Cerebellar nuclear complex (tissue), 1 donor: ENCODE measurements at places on chromosomes 7 and 10.
A peak's percentile ranks its signal among the peaks of the same experiment; 100 is the strongest.

- DNase-seq = no peak
Observed at GRCh38 chr7:38880454-38880853, 28.5 kb downstream of the VPS41 start.

DNA sequence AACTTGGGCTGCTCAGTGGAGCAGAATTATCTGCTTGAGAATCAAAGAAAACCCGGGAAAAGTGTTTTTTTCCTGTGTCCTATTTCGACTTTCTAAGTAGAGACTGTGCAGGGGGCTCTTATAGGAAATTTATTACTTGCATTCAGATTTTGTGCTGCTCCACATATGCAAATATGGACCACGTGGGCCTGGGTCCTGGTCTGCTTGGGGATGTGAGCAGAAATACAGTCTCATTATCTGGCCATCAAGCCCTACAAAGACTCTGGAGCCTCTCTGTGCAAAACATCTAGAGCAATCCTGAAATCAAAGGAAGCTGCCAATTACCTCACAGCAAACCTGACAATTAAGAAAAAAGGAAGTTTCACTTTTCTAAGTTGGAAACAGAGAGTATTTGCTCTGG, 216.9 kb downstream of the LRMDA start:
- DNase-seq = no peak

DNA sequence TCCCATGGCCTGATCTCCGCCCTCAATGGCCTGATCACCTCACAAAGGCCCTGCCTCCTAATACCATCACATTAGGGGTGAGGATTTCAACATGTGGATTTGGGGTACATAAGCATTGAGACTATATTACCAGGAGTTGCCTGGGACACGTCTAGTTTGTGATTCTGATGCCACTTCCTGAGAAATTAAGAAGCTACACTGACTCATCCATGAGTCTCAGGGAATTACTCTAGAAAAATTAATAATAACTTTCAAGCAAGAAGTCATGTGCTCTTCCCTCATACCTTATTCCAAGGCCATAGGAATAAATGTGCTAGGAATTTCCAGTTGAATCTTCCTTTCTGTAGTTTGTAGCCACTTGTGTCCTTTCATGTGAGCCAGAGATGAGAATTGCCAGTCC, 519.3 kb upstream of the MKI67 start:
- no peak for DNase-seq

GRCh38 chr7:30750683-30751650, 968 bp upstream of the INMT start:
- DNase-seq = peak; percentile 71

DNA sequence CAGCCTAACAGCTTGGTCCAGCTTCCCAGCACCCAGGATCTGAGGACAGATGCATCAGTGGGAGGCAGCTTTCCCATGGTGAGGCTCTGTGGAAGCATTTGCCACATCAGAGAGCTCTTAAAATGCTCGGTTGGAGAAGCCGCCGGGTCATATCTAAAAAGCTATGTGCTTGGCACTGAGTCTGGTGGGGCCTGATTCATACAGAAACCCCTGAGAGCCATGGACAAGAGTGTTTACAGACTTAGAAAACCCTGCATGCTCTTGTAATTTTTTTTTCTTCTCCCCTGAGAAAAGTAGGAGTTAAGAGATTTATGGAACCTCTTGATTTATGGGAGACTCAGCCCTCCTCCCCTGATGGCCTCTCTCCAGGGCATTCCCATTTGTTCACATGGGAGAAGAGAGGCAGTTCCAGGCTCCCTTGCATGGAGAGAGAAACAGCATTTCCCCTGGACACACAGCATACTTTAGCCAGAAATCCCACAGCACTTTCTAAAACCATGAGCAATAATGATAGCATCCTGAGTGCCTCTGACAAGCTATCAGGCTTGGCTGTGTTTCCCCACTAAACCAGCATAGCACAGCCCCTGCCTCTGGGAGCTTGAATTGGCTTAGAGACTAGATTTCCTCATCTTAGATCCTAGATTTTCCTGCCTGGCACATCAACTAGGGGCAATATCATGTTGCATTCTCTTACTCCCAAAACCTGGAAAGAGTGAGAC, 322.1 kb upstream of the AUTS2 start:
- DNase-seq = no peak

- no peak for DNase-seq
Observed at GRCh38 chr10:96858706-96859050, 26.6 kb downstream of the LCOR start.

DNA sequence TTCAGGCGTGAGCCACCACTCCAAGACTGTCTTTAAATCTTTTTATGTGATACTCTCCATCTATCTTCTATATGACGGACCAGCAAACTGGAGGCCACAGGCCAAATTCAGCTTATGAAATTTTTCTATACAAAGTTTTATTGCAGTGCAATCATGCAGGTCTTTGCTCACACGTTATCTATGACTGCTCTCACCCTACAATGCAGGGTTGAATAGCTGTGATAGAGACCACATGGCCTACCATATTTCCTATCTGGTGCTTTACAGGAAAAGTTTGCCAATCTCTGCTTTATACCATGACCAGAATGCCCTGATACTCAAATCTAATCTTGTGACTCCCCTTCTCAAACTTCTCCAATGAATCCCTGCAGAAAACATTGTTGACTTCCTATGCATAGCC, 89.5 kb upstream of the ACBD5 start:
- no peak for DNase-seq

DNA sequence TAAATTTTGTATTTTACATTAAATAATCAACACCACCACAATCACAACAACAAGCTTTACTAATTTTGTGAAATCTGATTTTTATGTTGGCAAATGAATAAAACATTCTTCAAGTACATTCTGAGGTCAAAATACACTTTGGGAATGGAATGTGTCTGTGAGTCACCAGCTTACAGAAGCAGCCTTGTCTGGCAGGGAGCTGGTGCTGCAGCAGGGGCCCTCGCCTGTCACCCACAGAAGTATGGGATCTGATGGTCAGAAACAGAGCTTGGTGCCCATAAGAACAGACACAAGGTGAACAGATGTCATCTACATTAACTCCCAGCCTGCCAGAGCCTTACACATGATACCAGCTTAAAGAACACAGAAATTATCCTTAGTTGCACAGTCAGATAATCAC, 496.9 kb downstream of the CCSER2 start:
- no peak for DNase-seq

- no peak for DNase-seq
Observed at GRCh38 chr7:29764227-29764626, 42.1 kb upstream of the WIPF3 start.

DNA sequence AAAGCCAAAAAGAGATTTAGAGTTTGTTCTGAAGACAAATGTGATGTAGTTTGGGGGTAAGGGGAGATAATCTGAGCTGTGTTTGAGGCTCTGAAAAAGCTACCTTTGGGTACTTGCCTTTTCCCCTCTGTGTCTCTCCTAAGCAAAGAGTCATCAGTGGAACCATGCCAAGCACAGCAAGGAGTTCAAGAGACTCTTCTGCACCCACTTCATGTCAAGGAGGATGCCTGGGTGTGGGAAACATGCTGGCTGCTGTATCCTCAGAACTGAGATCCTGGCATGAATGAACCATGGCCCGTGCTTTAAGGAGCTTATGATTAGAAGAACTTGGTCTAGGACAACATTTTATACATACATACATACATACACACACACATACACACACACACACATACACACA, 142.9 kb downstream of the NOC3L start:
- DNase-seq = no peak

DNA sequence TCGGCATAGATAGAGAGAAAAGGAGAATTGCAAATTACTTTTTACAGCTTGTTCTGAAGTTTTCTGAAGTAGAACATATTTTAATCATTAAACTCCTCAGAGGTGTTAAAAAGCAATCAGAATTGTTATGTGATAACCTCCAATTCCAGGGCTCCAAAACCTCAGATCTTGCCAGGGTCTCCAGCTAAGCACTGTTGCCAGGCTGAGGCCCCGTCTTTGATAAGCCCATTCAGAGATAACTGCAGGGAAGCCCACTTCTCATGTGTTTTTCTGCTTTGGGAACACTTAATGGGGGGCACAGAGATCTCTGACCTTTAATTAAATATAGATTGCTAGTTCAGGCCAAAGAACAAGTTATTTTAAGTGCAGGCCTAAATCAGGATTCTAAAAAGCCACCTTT, 40.4 kb downstream of the GFRA1 start:
- DNase-seq = no peak

DNA sequence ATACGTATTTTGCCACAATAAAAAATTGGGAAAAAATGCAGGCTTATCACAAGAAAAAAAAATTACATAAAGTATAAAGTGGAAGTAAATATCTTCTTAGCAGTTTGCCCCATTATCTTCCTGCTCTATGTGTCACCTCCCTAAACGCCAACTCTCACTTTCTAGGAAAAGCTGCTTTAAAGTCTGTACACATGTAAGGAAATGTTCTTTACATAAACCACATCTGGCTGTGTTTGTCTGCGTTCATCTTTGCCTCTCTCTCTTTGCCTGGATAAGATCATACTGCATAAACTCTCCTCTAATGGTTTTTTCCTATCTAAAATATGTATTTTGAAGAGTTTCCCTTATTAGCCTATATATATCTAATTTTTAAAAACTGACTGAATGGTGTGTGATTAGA, 23.0 kb upstream of the UMAD1 start:
- no peak for DNase-seq

- DNase-seq = no peak
Observed at GRCh38 chr10:8224591-8224990, 170.1 kb downstream of the GATA3 start.

DNA sequence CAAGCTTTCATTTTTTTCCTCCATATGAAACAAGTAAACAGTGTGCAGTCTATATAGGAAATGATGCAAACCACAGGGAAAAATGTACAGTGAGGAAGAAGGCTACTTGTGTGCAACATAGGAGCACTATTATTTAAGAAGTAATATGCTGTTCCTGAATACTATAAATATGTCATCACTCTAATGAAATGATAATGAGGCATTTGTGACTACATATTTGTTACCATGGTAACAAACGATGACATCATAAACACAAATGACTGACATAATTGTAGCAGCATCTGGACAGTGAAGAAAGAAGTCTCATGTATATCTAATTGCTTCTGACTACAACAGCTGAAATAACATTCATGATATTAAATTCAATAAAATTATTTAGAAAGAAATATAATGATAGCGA, 164.8 kb downstream of the C7orf25 start:
- DNase-seq = no peak

- no peak for DNase-seq
Observed at GRCh38 chr10:37844644-37845043, 12.8 kb downstream of the ZNF248 start.

GRCh38 chr7:1702652-1703051, 32.6 kb downstream of the ELFN1 start:
- no peak for DNase-seq

DNA sequence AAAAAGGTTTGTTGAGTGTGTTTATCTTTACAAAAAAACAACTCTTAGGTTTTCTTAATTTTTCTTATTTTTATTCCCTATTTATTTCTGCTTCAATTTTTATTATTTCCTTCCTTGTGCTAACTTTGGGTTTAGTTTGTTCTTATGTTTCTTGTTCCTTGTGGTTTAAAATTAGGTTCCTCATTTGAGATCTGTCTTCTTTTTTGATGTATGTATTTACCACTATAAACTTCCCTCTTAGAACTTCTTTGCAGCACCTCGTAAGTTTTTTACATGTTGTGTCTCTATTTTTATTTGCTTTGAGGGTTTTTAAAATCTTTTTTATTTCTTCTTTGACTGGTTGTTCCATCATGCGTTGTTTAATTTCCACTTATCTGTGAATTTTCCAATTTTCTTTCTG, 1217.1 kb upstream of the CELF2 start:
- DNase-seq = no peak

- DNase-seq = no peak
Observed at GRCh38 chr10:69871074-69871473, 69.4 kb downstream of the COL13A1 start.

DNA sequence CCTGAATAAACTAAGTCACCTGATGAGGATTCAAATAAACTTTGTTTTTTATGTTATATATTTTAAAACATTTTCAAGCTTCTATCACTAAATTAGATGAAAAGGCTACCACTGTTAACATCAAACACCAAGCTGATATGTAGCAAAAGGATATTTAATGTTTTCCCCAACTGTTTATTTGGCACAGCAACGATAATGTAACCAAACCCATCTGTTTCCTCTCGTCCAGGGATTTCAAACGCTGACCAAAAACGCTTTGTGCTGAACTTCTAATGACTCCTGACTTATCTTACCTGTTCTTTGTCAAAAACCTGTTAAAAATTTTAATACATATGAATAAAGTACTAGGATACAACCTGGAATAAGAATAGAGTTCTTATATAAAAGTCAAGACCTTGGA, 30.5 kb downstream of the DCLRE1A start:
- no peak for DNase-seq

- DNase-seq = no peak
Observed at GRCh38 chr10:97090035-97090434, 95.7 kb downstream of the SLIT1 start.

GRCh38 chr7:157495177-157495553, 158.4 kb downstream of the DNAJB6 start:
- DNase-seq = no peak

GRCh38 chr10:76002262-76002854, 570.9 kb downstream of the LRMDA start:
- no peak for DNase-seq

- DNase-seq = no peak
Observed at GRCh38 chr7:34042406-34042805, 137.1 kb downstream of the BMPER start.

DNA sequence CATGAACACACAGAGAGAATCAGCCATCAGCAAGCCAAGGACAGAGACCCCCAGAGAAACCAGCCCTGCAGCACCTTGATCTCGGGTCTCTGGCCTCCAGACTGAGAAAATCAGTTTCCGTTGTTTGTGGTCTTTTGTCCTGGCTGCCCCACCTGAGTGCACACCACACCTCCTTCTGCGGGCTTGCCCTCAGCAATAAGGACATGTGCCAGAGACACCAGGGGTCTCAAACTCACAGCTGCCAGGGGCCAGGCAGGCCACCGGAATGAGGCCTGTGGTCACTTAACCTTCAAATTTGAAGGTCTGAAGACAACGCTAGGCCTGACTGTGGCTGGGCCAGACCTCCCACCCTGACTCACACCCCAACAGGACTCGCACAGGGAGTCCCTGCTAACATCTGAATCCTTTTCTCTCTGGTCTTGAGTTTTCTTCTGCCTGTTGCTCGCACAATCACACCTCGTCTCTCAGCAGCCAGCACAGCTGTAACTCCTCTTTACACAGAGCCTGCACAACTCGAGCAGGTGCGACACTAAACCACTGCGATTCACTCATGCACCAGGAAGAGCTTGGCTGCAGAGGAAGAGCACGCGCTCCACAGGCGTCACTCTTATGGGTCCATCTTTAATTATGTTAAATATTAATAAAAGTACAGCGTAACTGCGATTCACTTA, 86.2 kb downstream of the CHST15 start:
- no peak for DNase-seq

GRCh38 chr10:119595676-119596515, 868 bp downstream of the TIAL1 start:
- no peak for DNase-seq

- DNase-seq = no peak
Observed at GRCh38 chr10:73648975-73649829, 6.6 kb downstream of the SYNPO2L start.
